Caudate nucleus (tissue), 63 donors: ENCODE measurements at places on chromosomes 13 and 19.

DNA sequence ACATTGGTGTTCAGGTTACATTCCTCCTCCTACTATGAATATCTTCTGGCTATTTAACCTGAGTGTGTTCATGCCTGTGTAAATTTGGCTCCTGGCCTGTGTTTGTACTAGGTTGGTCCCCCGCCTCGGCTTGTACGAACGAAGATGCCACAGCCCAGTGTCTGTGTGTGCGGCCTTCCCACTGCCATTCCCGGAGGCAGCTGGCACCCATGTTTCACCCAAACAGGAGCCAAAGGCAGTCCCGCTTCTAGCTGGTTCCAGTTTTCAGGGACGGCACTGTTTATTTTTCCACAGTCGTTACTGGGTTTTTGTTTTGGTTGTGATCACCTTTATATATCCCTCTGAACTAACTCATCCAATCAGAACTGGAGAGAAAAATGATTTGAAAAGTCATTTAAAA is 102.5 kb upstream of the ZNF536 start:
- DNase-seq, result no peak

DNA sequence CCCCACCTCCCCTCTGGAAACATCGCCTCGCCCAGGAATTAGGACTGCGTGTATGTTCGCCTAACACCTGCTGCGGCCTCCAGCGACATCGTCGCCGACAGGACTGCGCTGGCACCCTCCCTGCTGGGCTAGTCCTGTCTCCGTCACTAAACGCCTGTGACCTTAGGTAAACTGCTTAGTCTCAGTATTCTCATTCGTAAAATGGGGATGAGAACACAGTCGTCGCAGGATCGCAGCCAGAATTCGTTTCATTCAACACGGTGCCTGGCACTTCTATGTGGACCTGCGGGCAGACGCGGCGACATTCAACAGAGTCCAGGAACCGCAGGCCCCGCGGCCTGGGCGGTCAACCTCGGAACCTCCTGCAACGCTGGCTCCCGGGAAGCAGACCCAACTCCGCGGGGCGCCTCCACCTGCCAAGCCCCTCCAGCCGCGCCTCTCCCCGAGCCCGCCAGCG is 485 bp downstream of the CRYL1 start:
- DNase-seq, result no peak

DNA sequence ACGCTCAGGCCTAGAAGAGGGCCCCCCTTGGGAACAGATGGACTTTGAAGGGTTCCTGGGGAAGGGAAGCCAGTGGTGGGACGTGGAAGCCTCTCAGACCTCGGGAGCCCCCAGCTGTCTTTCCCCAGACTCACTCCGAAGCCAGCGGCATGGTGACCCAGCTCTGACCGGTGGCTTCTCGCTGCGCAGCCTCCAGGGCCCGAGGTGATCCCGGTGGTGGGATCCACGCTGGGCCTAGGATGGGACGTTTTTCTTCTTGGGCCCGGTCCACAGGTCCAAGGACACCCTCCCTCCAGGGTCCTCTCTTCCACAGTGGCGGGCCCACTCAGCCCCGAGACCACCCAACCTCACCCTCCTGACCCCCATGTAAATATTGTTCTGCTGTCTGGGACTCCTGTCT is 24.6 kb downstream of the HPN start:
- DNase-seq, result no peak

DNA sequence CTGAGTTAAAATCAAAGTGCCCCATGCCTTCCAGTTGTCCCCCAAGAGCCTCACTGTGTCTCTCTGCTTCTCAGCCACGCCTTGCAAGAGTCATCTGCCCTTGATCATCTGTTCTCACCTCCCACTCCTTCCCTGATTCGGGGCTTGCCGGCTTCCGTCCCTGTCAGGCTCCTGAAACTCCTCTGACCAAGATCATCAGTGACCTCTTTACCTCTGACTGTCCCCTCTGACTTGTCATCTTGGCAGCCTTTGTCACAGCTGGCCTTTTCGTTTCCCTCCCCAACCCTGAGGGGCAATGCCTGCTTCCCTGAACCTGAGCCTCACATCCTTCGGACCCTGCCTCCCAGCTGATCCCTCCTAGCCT is 66.3 kb downstream of the MAP4K1 start:
- no peak for DNase-seq

GRCh38 chr13:27004326-27004725 is 167.3 kb downstream of the USP12 start:
- DNase-seq, result no peak

GRCh38 chr19:33293255-33294057 is 8.9 kb downstream of the CEBPA start:
- peak; percentile 20 for DNase-seq

GRCh38 chr13:49679246-49679645 is 12.0 kb downstream of the EBPL start:
- no peak for DNase-seq

GRCh38 chr13:49877629-49878218 is 58.4 kb downstream of the SPRYD7 start:
- DNase-seq, result no peak

DNA sequence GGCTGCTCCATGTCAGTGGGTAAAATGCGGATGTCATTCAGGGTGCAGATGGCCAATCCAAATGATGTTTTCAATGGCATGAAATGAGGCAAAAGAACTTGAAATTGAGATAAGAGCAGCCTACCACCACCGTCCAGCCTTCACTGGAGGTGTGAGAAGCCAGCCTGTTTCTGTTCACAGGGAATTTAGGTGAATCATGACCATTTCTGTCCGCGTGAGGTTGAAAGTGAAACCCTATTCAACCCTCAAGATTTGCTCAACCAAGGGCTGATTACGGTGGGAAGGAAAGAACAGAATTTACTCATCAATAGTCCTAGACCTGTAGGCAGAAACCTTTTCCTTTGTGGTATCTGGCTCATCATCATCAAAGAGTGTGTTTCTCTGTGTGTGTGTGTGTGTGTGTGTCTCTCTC is 370.7 kb downstream of the COG6 start:
- DNase-seq, result no peak

GRCh38 chr13:47170971-47171370 is 274.1 kb upstream of the HTR2A start:
- no peak for DNase-seq

DNA sequence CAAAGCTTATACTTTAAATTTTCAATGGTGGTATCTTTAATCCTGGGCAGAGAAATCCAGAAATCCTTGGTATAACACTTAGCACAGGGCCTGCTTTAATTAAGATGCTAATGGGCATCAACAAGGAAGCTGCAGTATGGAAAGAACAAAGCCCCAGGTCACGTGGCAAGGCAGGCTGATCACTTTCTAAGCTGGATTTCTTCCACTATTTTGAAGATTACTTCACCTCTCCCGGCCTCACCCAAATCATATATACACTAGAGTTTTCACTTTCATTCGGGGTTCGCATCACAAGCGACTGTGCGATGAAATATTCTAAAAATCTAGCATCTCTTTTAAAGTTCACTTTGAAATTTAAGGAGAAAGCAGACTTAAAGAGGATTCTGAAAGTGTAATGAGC is 71.8 kb downstream of the STARD13 start:
- no peak for DNase-seq

GRCh38 chr19:33671211-33671610 is 49.5 kb downstream of the CHST8 start:
- no peak for DNase-seq

GRCh38 chr13:110616103-110617101 is 1.1 kb downstream of the NAXD start:
- DNase-seq, result no peak

DNA sequence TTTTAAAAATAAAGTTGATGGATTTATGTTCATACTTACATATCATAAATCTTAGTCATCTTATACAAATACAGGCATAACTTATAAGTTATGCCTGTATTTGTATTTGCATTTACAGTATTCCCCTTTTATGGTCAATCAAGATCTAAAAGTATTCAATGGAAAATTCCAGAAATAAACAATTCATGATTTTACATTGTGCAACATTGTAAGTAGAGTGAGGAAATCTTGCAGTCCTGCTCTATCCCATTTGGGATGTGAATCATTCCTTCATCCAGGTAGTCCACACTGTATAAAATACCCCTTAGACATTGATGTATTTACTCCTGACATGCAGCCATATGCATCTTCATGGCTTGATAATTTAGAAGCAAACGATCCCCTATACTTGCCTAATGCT is 795.3 kb downstream of the SLITRK1 start:
- no peak for DNase-seq

- no peak for DNase-seq
Measured at GRCh38 chr19:867301-867793, 7.9 kb downstream of the CFD start.

DNA sequence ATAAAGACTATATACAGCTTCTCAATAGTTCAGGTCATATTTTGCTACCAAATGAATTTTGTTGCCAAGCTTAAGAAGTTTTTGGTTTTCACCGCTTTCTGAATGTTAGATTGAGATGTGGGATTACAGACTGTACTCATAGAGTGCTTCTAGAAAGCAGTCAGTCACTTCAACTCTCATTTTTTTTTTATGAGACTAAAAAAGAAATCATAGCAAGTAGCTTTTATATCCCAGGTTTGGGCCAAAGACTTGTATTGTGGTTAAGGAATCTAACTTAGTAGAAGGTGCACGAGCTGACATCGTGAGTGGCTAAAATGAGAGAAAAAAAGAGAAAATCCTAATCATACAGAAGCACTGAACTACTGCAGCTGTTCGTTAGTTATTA is 2.2 kb upstream of the USPL1 start:
- DNase-seq, result no peak

GRCh38 chr13:48155848-48156247 is 60.9 kb upstream of the MED4 start:
- DNase-seq, result no peak

GRCh38 chr13:30851697-30852096 is 54.4 kb upstream of the MEDAG start:
- no peak for DNase-seq

GRCh38 chr19:29056535-29056934 is 156.4 kb downstream of the UQCRFS1 start:
- no peak for DNase-seq

DNA sequence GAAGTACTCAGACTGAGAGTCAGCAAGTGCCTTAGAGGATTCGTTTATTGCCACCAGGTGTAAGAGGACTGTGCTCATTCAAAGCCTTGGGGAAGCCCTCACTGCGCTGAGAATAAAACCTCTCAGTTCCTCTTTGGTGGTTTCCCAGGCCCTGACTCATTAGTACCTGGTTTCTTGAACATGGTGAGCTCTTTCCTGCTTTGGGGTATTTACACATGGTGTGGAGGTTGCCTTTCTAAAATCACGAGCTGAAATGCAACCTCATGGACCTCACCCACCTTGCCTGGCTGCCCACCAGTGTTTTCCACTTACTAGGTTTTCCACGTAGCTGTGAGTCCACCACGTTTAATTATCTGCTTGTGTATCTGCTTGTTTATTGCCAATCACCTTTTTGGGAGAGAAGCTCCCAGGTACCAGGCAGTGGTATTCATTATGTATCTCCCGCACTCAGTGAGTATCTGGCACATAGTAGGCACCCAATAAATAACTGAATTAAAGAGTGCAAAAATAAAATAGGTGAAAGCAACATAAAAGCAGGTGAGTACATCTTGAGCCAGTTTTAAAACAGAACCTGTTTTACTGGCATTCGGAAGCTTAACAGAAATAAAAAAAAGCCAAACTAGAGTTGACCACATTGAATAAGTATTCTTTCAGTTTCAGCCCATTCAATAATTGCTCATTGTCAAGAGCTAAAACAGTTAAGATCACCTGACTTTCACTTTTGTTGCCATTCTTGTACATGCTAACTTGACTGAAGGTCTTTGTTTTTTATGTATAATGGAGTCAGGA is 533.0 kb downstream of the MYO16 start:
- no peak for DNase-seq

- DNase-seq, result no peak
Measured at GRCh38 chr13:80860845-80861244, 519.9 kb upstream of the SPRY2 start.

DNA sequence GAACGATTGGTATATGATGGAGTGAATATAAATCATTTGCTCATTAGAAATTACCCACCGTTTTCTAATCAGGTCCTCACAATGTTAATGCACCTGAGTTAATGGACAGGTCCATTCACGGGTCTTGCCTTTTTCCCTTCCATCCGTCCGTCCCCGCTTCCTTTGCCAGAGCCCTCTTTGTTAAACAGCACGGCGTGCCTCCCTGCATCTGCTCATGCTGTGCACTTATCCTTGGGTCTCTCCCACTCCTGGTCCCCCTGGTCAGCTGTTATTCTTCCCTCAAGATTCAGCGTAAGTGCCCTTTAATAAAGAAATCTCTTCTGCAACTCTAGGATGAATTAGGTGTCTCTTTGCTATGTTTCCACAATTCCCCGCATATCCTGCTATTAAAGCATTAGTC is 324.5 kb downstream of the DNAJC15 start:
- no peak for DNase-seq

- DNase-seq, result no peak
Measured at GRCh38 chr19:40758491-40758890, 7.5 kb downstream of the SNRPA start.

DNA sequence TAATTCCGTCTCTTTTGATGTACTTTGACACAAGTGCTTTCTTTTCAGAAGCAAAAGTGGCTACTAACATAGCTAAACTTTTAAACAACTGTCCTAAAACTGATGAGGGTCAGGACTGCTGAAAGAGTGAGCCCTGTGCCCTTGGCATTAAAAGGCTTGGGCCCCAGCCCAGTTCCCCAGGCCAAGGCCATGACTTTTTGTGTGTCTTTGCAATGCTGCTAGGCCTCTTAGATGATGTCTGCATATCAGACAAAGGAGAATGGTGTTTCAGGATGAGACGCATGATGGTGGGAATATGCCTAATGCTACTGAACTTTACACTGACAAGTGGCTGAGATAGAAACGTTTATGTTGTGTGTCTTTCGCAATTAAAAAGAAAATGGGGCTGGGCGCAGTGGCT is 38.0 kb downstream of the SLC7A9 start:
- no peak for DNase-seq
